Upper lobe of right lung (tissue), 1 donor: ENCODE measurements at places on chromosomes 3 and 15. TPM values are rescaled to one million over a fixed set of nuclear protein-coding genes. Genes with fewer than 3 reads are reported as not detected.

Gene PLA2G4E
- total RNA-seq: 1.5 TPM

Gene CIB2
- total RNA-seq: 1.9 TPM

Gene CYP8B1
- not detected for total RNA-seq

Gene SSUH2
- total RNA-seq: not detected

Gene MUC20
- total RNA-seq: 14.7 TPM

Gene FAM81A
- total RNA-seq: 1.3 TPM

Gene ISLR
- 40.6 TPM for total RNA-seq

Gene HHLA2
- 0.26 TPM for total RNA-seq

Gene LMOD3
- 0.12 TPM for total RNA-seq

Gene PTH1R
- 14.9 TPM for total RNA-seq

Gene A4GNT
- total RNA-seq: not detected

Gene PPP1R14D
- total RNA-seq: 1.3 TPM

Gene UBAP1L
- 4.9 TPM for total RNA-seq

Gene SLC22A13
- 0.41 TPM for total RNA-seq

Gene SUSD5
- total RNA-seq: 1.1 TPM

Gene ROPN1
- not detected for total RNA-seq

Gene ARGFX
- not detected for total RNA-seq

Gene IQCF5
- total RNA-seq: not detected

Gene CD200
- total RNA-seq: 6.5 TPM

Gene LIPC
- total RNA-seq: 0.64 TPM

Gene ALS2CL
- total RNA-seq: 64.5 TPM

Gene LRRC31
- 1.7 TPM for total RNA-seq

Gene RMDN3
- total RNA-seq: 77.1 TPM

Gene CLDN16
- total RNA-seq: 0.14 TPM

Gene ZIC4
- not detected for total RNA-seq

Gene TMC3
- not detected for total RNA-seq

Gene HTR3D
- not detected for total RNA-seq
